ENCODE measurements at places on chromosomes 2 and 18. TPM values are rescaled to one million over a fixed set of nuclear protein-coding genes. Genes with fewer than 3 reads are reported as not detected.

The PRKAG3 gene
- polyA plus RNA-seq, result not detected

The AFF3 gene
- 15.1 TPM for polyA plus RNA-seq

The CRACDL gene
- polyA plus RNA-seq, result 6.2 TPM

DNA sequence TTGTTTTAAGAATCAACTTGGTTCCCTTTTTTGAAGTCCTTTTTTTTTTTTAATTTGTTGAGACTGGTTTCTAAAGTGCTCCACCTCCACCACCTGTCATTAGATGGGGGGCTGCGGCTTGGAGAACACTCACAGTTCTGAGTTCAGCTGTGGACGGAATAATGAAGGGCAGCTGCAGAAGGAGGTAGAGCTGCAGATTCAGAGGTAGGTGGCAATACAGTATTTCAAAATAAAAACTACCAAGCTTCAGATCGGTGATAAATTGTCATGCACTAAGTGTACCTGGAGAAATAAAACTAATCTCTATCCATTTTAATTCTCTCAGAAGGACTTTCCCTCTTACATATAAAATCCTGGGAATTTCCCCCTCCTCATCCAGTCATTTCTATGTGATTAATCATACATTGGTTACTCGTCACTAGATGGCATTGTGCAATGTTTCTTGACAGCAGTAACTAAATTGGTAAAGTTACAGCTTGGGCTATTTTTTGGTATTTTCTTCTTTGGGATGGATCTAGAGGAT lies 81.1 kb upstream of the SLC39A10 start:
- DNase-seq, result no peak

DNA sequence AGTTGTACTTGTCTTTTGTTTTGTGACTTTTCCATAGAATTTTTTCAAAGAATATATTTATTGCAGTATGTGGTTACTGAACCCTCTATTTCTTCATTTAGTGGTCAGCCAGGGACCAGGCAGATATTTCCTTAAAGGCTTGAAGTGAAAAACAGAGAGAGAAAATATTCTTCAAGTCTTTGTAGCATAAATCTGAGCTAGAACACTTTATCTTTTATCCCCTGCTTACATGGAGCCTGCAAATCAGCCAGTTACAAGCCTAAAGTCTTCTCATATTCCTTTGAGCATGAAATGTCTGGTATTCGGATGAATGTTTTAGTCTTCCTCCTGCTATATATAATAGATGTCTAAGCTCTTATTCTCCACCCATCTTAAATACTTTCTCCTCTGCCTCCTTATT lies 1557.5 kb upstream of the ACVR2A start:
- no peak for DNase-seq

- no peak for DNase-seq
Measured at GRCh38 chr2:71671203-71671854, 218.0 kb downstream of the DYSF start.

DNA sequence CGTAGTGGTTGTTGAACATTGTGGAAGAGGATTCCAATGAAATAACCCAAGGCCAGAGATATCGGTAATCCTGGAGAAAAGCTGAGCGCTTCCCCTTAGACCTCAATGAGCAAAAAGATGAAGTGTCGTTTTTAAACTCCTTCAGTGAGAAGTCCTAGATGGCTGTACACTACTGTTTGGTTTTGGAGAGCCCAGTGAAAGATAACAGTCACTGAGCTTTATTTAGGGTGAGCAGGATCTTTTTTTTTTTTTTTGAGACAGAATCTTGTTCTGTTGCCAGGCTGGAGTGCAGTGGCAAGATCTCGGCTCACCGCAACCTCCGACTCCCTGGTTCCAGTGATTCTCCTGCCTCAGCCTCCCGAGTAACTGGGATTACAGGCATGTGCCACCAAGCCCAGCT lies 24.2 kb downstream of the LRRC30 start:
- no peak for DNase-seq

DNA sequence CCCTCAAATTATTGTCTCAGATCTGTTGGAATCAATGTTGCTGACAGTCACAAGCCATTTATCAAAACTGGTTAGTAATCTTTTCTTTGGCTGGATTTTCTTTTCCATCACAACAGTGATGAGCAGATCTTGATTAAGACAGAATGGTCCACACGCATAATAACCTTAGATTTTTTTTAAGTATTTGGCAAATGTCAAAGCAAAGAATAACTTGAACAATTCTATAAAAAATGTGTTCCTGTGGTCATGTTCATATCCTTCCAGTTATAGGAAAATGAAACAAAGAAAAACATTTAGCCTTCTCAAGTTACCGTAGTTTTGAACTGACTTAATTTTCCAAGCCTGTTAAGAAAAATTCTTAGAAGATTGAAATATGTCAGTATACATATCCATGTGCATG lies 659.9 kb upstream of the ID2 start:
- no peak for DNase-seq

GRCh38 chr2:60311524-60311923 lies 241.9 kb downstream of the BCL11A start:
- no peak for DNase-seq

DNA sequence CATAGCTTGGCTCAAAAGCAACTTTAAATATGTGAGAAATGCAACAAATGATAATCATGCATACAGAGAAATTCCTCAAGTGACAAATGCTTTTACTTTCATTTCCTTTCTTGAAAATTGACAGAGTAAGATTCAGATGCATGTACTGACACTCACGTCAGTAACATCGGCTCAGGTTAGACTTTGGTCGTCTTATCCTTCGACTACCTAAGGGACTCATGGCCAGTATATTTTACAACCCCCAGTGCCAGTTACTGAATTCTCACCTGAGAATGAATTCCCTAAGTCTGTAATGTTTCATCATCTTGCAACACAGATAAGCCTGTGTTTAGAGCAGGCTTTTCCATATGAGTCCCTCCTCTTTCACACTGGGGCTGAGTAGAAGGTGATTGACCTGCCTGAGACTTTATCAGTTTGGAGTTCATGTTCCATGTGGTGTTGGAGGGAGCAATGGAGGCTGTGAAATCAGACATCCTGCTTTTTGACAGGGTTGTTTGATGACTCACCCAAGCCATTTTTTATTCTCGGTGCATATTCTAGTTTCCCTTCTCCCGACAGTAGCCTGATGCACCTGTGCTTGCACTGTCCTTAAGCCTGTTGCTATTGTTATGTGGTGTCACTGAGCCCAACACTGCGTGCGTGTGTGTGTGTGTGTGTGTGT lies 30.5 kb upstream of the ATP8B1 start:
- DNase-seq, result no peak

- no peak for DNase-seq
Measured at GRCh38 chr18:58852629-58853028, 12.0 kb upstream of the ZNF532 start.
